ENCODE measurements at places on chromosomes 11 and 22.

GRCh38 chr11:133154076-133154475 is 378.2 kb downstream of the OPCML start:
- DNase-seq = no peak

GRCh38 chr11:39641751-39642150 is 1817.7 kb downstream of the LRRC4C start:
- DNase-seq = no peak

DNA sequence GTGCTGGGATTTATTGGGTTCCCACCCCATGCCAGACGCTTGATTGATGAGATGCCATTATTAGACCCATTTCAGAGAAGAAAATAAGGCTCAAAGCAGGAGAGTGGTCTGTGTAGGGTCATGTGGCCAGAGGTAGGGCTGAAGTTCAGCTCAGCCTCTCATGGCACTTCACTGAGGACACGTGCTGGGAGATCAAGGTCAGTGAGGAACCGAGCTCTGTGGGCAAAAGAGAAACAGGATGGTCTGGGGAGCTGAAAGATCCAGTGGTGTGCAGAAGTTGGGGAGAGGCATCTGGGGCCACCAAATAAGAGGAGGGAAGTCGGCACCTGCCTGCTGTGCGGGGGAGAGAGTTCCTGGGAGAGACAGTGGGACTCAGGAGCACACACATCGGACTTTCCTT is 19.6 kb downstream of the RHOD start:
- no peak for DNase-seq

DNA sequence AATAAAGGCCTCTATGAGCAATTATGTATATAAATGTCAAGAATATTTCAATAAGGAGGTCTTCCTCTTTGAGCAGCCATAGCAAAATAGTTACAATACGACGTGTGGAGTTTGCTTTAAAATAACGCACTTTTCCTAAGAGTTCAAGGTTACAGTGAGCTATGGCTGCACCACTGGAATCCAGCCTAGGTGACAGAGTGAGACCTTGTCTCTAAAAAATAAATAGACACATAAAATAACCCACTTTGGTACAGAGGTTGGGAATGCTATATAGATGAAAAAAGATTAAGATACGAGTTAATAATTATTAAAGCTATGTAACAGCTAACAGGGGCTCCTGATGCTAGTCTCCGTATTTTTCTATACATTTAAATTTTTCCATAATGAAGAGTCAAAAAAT is 12.6 kb downstream of the RAB6A start:
- DNase-seq = no peak

DNA sequence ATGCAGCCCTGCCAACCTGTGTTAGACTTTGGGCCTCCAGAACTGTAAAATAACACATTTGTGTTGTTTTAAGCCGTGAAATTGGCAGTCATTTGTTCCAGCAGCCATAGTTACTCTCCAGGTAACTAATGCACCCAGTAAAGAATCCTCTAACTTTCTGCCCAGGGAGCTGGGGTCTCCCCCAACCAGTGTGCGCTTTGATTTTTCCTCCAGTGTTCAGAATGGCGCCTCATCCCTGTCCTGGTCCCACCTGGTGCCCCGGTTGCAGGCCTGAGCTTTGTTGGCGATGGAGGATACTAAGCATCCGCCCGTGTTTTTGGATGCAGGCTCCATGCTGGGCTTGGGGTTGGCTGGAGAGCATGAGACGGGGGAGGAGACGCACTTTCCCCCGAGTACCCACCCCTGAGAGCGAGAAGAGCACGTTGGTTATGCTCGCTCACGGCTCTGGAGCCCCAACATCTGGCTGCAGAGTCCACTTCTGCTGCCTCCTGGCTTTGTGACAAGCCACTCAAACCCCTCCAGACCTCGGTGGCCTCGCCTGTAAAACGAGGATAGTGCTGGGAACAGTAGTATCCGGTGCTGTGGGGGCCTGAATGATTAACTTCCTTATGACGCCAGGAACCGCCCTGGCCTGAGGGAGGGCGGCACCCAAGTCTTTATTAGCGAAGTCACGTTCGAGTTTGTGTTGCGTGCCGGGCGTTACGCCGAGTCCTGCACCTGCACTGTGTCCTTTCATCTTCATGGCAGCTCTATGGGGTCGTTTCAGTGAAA is 25.8 kb downstream of the MRGPRD start:
- no peak for DNase-seq
